Activated naive CD4-positive, alpha-beta T cell treated with anti-CD3 and anti-CD28 coated beads, Interleukin-2, amount 50 U/mL, for 72 hours (primary cell): ENCODE measurements at places on chromosomes 11 and 22. TPM values are rescaled to one million over a fixed set of nuclear protein-coding genes. Genes with fewer than 3 reads are reported as not detected.

GRCh38 chr11:43987384-43988039 lies 45.1 kb downstream of the C11orf96 start:
- no peak for DNase-seq

TPP1 gene
- 67.4 TPM for total RNA-seq

- no peak for DNase-seq
Measured at GRCh38 chr11:21426931-21427330, 757.5 kb downstream of the NELL1 start.

DNA sequence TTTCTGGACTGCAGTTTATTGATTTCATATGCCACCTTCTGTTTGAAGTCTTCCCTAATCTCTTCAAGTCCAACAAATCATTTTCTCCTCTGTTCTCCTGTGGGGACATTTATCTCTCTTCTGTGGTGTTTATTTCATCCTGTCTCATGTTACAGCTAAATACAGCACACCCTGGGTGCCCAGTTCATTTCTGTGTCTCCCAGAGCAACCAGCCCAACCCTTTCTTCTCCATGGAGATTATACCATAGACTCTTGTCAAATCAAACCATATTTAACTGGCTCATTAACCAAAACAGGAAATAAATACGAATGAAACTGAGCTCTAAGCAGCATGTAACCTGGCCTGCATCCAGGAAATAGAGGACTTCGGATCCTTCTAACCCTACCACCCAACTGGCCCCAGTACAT lies at the start of gene MS4A8:
TSS of gene MS4A8 (plus strand) at position 329 of the 408 bp plus-strand sequence. CDS start 1,249 bp downstream, outside the sequence.
- DNase-seq: no peak

- DNase-seq: no peak
Measured at GRCh38 chr11:8384199-8384821, 120.6 kb upstream of the LMO1 start.

NCF4 gene
- total RNA-seq: 2.9 TPM

DNA sequence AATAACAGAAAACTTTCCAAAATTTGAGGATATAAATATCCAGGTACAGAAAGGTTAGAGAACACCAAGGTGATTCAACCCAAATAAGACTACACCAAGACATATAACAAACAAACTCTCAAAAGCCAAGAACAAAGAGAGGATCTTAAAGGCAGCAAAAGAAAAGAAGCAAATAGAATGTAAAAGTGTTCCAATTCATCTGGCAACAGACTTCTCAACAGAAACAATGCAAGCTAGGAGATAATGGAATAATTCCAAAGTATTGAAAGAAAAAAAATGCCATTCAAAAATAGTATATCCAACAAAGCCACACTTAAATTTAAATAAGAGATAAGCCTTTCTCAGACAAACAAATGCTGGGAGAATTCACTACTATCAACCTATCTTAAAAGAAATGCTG lies 153.0 kb upstream of the FAT3 start:
- no peak for DNase-seq

GAB4 gene
- not detected for total RNA-seq

SLCO2B1 gene
- total RNA-seq: not detected

YPEL4 gene
- not detected for total RNA-seq

DNA sequence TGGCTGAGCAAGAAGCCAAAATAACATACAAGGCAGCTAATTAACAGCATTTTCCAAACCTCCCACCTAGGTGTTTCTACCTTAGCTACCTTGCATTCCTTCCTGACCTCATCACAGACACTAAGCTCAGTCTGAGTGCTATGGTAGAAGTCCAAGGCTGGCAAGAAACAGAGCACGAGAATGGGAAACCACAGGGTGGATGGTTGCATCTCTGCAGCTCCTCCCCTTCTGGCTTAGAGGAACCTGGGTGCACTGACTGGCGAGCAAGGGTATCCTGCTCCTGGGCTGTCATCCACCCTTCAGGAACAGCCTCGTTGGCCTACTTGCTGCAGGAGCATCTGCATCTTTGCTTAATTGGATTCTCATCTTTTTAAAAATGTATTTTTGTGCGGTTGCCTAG lies 73.1 kb upstream of the KIRREL3 start:
- DNase-seq: no peak

OVOL1 gene
- 1.6 TPM for total RNA-seq

GRCh38 chr11:121643479-121644186 lies 190.9 kb upstream of the SORL1-AS1 start:
- no peak for DNase-seq

TUB gene
- total RNA-seq: 0.41 TPM

DNA sequence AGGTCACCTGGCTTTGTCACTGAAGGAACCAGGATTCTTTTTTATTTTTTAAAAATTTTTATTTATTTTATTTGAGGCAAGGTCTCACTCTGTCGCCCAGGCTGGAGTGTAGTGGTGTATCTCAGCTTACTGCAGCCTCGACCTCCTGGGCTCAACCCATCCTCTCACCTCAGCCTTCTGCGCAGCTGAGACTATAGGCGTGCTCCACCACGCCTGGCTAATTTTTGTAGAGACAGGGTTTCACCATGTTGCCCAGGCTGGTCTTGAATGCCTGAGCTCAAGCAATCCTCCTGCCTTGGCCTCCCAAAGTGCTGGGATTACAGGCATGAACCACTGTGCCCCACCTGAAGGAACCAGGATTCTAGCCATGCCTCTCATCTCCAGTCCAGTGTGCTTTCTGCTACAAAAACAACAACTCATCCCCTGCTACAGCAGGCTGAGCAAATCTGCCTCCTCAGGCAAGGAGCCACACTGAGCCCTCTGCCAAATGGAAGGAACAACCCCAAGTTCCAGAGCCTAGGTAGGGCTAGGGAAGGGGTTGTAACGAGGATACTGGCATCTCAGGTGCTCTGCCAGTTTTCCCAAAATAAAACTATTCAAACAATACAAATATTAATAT lies 2.6 kb upstream of the PEX26 start:
- no peak for DNase-seq

SAA2 gene
- not detected for total RNA-seq

GRCh38 chr11:25435197-25435596 lies 896.7 kb upstream of the ANO3 start:
- DNase-seq: no peak

GRCh38 chr11:117833401-117833891 lies 8.9 kb upstream of the FXYD2 start:
- DNase-seq: no peak
